ENCODE measurements at places on chromosomes 13 and 19.

- DNase-seq = no peak
These were observed 110.0 kb downstream of the RGCC start for GRCh38 chr13:41567363-41567762.

DNA sequence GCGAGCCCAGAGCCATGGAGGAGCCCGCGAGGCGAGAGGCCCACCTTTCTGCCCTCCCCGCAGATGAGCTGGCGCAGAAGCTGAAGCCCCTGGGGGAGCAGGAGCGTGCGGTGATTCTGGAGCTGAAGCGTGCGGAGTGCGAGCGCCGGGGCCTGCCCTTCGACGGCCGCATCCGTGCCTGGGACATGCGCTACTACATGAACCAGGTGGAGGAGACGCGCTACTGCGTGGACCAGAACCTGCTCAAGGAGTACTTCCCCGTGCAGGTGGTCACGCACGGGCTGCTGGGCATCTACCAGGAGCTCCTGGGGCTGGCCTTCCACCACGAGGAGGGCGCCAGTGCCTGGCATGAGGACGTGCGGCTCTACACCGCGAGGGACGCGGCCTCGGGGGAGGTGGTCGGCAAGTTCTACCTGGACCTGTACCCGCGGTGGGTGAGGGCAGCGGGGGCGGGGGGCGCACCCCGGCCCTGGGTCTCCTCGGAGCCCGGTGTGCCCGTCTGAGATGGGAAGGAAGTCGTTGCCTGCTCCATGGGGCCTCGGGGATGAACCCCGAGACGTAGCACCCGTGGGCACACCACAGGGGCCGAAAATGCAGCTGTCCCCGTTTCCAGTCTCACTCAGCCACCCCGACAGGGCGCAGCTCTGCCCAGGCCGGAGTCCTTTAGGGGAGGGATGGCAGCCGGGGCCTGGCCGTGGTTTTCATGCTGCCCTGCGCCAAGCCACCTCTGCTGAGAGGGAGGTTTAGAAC is 12.1 kb upstream of the ZNF554 start:
- DNase-seq = no peak

DNA sequence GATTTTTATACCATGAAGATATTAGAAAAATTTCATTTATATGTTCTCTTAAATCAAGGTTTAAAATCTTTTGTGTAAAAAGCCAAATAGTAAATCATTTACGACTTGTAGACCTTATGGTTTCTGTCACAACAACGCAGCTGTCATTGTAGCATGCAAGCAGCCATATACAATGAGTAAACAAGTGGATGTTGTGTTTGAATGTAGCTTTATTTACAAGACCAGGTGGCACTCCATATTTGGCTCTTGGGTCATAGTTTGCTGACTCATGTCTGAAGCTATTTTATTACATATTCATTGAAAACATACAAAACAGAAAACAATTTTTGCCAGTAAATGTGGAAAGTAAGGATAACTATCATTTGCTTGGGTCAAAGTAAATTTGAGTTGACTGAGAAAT is 930.8 kb downstream of the SLITRK5 start:
- DNase-seq = peak; percentile 38

DNA sequence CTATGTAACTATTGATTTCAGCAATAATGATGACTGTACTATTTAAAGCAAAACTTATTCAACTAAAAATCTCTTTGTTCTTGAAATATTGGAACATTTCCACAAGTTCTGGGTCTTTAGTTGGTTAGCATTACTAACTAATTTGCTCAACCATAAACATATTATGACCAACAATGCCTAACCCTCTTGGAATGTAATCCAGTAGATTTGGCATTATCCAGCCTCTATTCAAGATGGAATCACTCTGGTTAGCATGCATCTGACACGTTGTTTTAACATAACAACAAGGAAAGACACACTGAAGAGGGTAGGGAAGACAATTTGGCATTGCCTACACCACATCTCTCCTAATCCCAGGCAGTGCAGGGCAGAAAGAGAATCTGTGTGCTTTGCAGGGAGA is 941.3 kb upstream of the PCDH20 start:
- no peak for DNase-seq

GRCh38 chr13:97295283-97296182 is 73.4 kb downstream of the MBNL2 start:
- peak; percentile 90 for DNase-seq

GRCh38 chr19:17455308-17456123 is 5.2 kb downstream of the NXNL1 start:
- DNase-seq = no peak

GRCh38 chr13:111658145-111659100 is 338.0 kb downstream of the TEX29 start:
- no peak for DNase-seq

GRCh38 chr13:31807090-31807541 is 67.8 kb downstream of the RXFP2 start:
- no peak for DNase-seq

DNA sequence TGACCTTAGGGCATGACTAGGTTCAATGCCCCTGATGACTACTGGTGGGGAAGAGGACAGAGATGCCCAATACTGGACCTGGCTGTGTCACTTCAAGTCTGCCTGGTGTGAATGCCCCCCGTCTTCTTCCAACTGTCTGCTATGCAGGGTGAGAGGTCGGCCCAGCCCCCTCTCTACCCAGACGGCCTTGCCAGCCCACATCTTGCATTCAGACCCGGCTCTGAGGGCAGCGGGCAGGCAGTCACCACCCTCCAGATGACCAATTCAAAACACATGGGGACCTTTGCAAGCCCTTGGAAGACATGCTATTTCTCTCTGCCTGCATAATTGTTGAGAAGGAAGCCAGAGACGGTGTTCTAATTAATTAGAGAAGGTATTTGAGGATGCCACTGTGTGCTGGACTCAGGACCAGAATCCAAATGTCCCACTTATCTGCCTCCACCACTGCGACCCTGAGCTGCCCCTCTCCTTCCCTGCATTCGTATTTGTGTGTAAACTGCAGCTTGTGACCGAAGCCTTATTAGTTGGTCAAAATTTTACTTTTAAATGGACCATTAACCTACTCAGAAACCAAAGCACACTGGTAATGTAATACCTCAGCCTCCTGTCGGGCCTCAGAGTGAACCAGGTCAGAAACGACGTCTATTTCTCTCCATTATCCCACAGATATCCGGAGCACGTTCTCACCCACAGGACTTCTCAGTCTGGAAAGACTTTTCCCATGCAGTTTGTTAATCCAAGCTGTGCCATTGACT is 407.0 kb downstream of the ZNF536 start:
- DNase-seq = no peak

DNA sequence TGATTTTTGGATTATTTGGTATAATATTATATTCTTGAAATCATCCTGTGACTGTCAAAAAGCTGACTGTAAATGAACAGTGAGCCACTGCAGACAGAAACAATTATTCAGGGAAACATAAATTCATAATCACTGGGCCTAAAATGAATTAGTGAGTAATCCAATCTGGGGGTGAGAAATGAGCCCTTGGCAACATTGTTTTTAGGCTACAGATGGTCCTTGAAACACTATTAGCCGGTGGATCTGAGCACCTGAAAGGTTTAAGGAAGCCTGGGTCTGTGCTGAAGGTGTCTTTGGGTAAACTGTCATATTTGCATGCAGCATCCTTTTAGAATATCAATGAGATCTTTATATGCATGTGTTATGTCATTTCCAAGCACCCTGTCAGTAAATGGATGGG is 290.7 kb downstream of the ATP8A2 start:
- no peak for DNase-seq

- no peak for DNase-seq
These were observed 25.8 kb downstream of the COL4A1 start for GRCh38 chr13:110280985-110281688.

- peak; percentile 37 for DNase-seq
These were observed 838 bp downstream of the PPP2R1A start for GRCh38 chr19:52190487-52191293.
